ENCODE measurements at places on chromosomes 6 and 20.

GRCh38 chr6:14121936-14122344 is 4.4 kb downstream of the CD83 start:
- DNase-seq: no peak

DNA sequence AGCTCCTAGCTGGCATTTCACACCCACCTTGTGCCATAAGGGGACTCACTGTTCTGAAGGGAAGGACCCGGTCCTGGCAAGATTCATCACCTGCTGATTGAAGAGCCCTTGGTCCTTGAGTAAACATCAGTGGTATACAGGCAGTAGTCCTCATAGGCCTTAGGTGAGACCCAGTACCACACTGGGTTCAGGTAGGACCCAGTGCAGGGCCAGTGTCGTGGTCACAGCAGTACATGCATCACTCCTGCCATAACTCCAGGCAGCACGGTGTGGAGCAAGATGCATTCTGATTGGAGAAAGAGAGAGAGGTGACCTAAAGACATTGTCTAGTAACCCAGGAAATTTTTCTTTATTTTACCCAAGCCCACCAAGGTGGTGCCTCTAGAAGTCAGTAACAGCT is 49.1 kb upstream of the THBS2 start:
- no peak for DNase-seq

DNA sequence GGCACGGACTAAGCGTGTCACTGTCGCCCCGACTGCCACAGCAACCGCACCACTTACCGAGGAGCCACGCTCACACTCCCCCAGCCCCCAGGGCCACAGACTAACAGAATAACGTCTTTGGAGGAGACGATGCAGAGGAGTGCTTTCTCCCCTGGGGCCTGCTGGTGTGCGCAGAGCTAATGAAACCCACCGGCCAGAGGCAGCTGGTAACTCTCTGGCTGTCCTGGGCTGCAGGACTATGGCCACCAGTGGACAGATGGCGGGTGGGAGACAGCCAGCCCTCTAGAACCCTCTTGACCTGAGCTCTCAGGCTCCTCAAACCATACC is 228.0 kb downstream of the DLL1 start:
- DNase-seq: no peak

GRCh38 chr20:25295386-25296093 is 47.7 kb downstream of the PYGB start:
- no peak for DNase-seq

DNA sequence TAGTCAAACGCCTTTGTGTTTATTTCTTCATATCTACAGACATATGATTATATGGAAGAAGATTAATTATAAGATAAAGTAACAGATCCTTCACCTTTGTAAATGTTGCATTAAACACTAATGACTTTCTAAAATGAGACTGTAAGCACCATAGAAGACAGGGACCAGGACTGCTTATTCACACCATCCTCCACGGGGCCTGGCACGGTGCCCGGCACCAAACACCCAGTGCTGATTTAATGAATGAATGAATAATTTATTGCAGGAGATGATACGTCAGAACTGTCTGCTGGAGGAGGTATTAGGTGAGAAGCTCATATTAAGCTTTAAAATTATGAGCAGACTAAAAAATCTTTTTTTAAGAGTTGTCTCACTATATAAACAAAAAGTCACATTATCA is 88.3 kb downstream of the SLX4IP start:
- no peak for DNase-seq

- DNase-seq: no peak
These were observed 338 bp downstream of the SRXN1 start for GRCh38 chr20:652615-653109.

- DNase-seq: no peak
These were observed 231.6 kb upstream of the MYLIP start for GRCh38 chr6:15897063-15897876.

DNA sequence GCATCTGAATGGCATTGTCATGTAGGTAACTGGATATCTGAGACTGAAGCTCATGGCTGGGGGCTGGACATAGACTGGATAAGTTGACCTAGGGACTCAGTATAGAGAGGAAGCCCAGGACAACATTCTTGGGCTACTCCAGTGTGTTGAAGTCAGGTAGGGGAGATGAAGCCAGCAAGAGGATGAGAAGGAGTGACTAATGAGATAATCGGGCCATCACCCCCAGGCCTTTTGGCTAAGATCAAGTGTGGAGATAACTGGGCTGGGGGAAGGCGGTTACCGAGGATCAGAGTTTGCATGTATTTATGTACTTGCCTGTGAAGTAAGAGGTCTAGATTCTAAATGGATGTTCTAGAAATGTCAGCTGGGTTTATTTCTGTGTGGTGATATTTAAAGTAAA is 73.4 kb downstream of the ELOVL2 start:
- no peak for DNase-seq

DNA sequence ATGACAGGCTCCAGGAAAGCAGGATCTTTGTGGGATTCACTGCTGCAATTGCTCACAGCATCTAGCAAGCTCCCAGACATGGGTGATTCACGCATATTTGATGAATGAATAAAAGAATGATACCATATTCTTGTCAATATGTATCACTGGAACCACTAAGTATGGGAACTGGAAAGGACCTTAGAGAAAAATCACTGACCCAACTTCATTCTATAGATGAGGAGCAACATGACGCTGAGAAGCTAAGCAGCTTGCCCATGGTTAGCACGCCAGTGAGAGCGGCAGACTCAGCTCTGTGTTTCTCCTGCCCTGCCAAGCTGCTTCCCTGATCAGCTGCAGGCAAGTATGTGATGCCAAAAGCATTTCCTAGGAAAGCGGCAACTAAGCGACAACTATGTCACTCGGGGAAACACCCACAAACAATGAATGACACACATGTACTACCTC is 66.8 kb downstream of the PPP1R3G start:
- no peak for DNase-seq

GRCh38 chr20:58308290-58308679 is 1.2 kb upstream of the RAB22A start:
- DNase-seq: no peak

DNA sequence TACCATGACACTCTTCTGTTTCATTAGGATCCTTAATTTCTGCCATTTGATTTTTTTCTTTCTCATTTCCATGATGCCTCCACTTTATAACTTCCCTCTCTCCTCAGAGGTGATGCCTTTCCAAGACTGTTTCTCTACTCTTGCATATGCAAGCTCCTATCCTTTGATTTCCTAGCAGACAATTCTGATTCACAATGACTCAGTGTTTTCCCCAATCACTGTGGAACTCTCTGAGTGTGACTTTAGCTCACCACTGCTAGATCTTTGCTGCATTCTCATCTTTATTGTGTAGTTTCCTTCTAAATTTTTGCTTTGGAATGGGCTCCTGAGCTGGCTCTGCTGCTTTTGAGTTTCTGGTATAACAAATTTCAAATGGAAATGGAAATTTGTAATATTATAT is 184.9 kb downstream of the TINAG start:
- no peak for DNase-seq

GRCh38 chr20:46206025-46206424 is 87.9 kb downstream of the CD40 start:
- no peak for DNase-seq

DNA sequence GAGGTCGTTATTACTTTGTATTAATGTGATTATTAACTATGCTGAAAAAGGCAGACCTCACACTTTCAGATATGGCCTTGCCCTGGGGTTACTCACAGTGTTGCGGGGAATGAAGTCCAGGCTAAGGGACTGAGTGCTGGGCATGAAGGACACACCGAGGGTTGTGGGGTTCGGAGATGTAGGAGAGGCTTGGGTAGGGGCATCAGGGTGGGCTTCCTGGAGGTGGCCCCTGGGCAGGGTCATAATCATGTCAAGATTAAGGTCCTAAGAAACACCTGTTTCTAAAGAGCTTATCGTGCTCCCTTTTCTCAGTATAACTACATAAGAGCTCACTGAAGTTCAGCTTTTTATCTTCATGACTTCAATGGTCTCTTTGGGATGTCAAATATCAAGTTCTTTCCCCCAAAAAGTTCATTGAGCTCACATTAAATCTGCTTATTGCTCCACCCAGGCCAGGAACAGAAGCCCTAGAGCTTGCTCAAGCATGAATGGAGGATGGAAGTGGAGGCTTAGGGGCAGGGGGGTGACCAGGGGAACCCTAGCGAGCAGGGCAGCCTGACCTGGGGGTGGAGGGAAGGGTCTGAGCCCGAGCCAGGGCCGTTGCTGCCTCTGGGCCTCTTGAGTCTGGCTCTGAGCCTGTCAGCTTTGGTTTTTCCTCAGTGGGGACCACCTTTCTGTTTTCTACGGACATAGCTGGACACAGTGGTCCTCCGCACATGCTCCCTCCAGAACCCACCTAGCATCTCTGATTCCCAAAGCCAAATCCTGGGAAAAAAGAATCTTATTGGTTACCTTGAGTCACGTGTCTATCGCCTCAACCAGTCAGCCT is 37.3 kb upstream of the TGM2 start:
- DNase-seq: no peak

DNA sequence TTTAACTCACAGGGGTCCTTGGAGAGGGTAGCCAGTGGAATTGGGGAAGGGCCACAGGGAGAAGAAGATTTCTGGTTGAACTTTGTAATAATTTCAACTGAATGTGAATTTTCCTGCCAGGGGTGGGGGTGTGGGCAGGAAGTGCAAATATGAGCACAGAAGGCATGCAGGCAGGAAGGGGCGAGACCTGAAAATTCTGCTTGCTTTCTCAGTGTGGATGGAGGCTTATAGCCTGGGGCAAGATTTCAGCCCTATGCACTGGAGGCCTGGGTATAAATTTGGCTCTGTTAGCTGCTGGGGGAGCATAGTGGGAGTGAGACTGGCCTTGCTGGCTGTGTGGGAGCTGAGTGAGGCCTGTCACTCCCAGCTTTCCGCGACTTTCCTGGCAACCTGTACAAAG is 54.4 kb downstream of the PERP start:
- no peak for DNase-seq

GRCh38 chr6:80341330-80341729 is 234.9 kb downstream of the BCKDHB start:
- DNase-seq: no peak

DNA sequence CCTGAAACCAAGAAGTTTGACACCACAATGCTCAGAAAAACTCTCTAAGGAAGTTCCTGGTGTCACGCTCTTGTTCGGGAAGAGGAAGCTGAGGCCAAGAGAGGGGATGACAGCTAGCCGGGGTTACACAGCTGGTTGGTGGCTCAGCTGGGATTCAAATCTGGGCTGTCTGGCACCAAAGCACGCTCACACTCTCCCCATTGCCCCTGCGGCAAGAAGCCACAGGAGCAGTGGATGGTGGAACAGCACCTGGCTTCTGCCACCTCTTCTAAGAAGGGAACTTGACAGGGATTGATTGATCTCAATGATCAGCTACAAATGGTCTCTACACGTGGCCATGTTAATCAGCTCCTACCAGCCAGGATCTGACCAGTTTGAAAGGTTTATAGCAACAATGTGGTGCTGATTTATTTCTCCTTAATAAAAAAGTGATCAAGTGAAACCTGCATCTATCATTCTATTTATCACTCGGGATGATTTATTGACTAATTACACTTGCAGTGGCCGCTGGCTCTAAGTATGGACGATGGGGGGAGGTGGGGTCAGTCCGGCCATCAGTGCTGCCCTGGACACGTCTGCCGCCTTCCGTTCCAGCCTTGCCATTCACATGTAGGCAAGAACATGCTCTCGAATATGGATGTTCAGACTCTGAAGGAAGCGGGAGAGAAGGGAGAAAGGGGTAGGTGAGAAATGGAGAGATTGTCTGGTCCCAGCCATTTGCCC is 71.9 kb upstream of the TOP1 start:
- DNase-seq: no peak

DNA sequence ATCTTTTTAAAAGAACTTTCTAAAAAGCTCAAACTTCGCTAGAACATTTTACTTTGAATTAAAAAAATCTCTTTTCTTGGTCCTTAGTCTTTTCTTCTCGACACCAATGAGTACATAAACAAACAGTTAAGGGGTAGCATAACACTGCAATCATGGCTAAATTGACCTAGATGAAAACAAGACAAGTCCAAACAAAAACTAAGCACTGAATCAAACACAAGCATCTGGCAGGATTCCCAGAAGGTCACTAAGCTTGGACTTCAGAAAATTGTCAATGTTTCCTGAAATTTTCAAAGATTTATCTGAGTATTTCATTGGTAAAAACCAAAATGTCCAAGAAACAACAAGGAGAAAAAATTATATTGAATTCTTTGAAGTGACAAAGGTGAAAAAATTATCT is 5.0 kb downstream of the COL21A1 start:
- DNase-seq: no peak

DNA sequence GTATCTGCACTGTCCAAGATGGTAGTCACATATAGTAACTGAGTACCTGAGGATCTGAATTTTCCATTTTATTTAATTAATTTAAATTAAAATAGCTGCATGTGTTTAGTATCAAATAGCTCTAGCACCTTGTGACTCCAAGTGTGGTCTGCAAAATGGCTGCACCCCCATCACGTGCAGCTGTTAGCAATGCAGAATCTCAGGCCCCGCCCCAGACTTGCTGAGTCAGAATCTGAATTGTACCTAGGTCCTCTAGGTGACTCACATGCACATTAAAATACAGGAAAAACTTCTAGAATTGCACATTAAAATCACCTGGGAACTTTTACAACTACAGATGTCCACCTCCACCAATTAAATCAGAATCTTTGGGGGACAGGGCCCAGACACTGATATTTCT is 19.2 kb upstream of the FAM83C start:
- DNase-seq: no peak

DNA sequence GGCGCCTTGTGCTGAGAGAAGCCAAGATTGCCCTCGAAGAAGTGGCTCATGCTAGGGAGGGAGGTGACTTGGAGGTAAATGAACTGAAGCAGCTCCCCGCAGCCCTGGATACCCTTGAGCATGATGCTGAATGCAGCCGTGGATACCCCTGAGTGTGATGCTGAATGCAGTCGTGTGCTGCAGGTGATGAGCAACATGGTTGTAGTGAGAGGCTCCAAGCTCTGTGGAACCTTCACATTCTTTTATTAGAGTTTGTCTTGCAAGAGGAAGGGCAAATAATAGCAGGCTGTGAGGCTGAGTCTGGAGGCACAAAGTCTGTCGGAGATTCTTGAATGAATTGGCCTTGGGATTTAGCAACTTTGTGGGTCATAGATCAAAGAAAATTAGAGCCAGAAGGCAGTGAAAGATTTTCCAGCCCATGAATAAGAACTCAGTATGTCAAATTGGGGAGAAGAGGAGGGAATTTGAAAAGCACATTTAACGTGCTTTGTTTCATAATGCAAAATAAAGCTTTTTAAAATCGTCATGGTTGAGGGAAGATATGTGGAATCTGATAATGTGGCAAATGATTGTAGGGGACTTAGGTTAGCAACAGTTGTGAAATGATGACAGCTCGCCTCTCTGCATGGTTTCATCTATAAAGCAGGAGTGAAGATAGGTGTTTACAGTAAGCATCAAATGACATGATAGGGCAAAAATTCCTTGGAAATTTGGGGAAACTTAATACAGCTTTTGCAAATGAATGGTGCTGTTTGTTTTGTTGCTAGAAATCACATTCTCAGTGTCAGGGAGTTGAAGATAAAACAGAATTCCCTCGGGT is 120.1 kb upstream of the TIAM2 start:
- no peak for DNase-seq

DNA sequence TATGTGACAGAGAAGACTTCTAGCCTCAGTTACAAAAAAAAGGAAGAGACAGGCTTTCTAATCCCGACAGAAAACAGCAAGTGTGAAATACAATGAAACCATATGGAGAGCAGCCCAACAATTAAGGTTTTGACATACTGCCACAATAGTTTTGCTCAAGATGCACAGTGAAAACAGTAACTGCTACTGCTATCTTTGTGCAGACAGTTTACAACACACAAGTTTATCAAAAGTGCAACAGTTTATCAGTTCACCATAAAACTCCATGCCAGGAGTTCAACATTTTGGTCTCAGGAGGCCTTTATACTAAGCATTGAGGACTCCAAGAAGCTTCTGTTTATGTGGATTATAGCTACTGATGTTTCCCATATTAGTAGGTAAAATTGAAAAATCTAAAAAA is 37.6 kb downstream of the GOPC start:
- no peak for DNase-seq
